ENCODE measurements at places on chromosomes 2 and 18.

GRCh38 chr18:77111951-77112746 lies 20.4 kb downstream of the MBP start:
- no peak for DNase-seq

DNA sequence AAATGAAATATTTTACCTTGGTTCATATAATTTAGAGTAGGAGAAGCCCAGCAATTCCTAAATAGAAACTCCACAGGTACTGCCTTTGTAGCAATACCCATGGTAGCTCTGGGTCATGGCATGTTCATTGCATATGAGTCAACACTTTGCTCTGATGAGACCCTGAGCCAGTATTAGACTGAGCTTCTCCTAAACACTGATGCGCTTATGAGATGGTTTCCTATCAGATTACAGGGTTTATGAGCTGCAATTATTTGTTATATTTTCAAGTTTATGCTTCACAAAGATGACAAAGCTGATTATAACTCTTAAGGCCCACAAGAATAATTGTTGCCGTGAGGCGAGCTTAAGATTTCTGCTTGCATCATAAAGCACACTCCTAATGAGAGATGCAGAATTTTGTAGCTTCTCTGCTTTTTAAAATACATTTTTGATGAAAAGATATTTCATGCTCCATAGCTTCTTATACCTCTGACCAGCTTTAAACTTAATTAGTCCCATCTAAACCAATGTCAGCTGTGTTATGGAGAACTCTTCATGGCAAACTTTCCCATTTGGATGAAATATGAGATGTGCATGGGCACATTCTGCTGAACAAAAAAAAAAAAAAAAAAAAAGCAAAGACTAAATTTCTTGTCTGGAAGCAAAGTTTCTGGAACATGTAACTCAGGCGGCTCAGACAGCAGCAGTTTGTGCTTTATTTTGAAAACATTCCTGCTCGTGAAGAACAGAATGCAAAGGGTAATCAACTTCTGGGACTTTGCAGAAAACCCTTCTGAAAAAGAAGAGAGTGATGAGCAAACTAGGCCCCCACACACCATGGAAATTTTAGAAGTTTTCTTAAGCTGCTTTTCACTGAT lies 162.6 kb downstream of the KCNE4 start:
- no peak for DNase-seq

GRCh38 chr18:54776282-54776977 lies 51.8 kb upstream of the RAB27B start:
- DNase-seq = no peak

GRCh38 chr2:206075113-206075512 lies 10.9 kb downstream of the INO80D start:
- DNase-seq = no peak

- no peak for DNase-seq
Measured at GRCh38 chr2:72889991-72890390, 2.8 kb downstream of the SPR start.

All from activated T-cell treated with anti-CD3 and anti-CD28 coated beads, Interleukin-2, amount 50 U/mL, for 4 hours (primary cell).